IMR-90 (cell line): ENCODE measurements at places on chromosomes 2 and 18. TPM values are rescaled to one million over a fixed set of nuclear protein-coding genes. Genes with fewer than 3 reads are reported as not detected.

Gene POMC
- 0.17 and 0.47 TPM in 2 replicates for polyA plus RNA-seq

Gene C1GALT1C1L
- polyA plus RNA-seq: 0.53 and 0.63 TPM in 2 replicates

Gene KCNK3
- polyA plus RNA-seq: 0.03 and 0.17 TPM in 2 replicates

Gene TRABD2A
- polyA plus RNA-seq: 15.3 and 17.6 TPM in 2 replicates

Gene MITD1
- 14.5 and 18.7 TPM in 2 replicates for polyA plus RNA-seq

Gene RASGRP3
- polyA plus RNA-seq: 0.87 and 1.7 TPM in 2 replicates

Gene ARHGEF4
- polyA plus RNA-seq: 5.0 and 6.5 TPM in 2 replicates

Gene PTPN4
- polyA plus RNA-seq: 2.9 and 4.0 TPM in 2 replicates

Gene FHOD3
- polyA plus RNA-seq: 12.5 and 14.6 TPM in 2 replicates

Gene SLC11A1
- polyA plus RNA-seq: 0.03 and 0.07 TPM in 2 replicates

Gene MBD1
- polyA plus RNA-seq: 56.5 and 61.3 TPM in 2 replicates

Gene CERKL
- not detected in 2 replicates for polyA plus RNA-seq

- DNase-seq: peak; percentile 61
Observed at GRCh38 chr2:239264838-239265651, 135.8 kb downstream of the HDAC4 start.

GRCh38 chr18:49967636-49968313, 154.4 kb upstream of the ACAA2 start:
- DNase-seq: no peak

GRCh38 chr18:33440060-33441043, at the start of gene CCDC178:
Gene CCDC178, minus strand, starts transcription at chr18:33440721. Its CDS starts 28,633 bp downstream, at chr18:33412088.
- peak; percentile 60 for DNase-seq

DNA sequence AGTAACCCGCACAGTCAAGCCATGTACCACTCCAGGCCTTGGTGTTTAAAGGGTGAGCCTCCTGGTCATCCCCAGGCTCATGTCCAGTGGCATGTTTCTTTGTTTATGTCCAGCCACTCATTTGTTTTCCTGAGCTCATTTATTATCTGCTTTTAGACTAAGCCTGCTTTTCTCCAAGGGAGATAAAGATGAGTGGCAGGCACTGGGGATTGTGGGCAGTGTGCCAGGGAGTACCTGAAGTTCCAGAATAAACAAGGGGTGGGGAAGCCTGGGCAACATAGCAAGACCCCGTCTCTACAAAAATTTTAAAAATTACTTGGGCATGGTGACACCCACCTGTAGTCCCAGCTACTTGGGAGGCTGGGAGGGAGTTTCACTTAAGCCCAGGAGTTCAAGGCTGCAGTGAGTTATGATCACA, 1.9 kb downstream of the ANXA4 start:
- DNase-seq: no peak

DNA sequence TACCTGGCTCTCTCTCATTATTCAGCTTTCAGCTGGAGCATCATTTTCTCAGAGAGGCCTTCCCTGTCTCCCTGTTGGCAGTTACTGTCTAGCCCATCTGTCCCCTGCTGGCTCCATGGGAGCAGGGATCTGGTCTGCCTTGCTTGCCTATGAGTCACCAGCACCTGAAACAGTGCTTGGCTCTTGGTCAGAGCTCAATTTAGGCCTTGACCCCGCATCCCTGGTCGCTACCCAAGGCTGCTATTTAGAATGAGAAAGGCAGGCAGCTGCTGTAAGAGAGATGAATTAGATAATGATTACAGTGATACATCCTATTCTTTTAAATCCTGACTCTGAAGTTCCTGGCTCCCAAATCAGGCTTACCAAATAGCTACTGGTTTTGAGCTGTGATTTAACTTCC, 32.9 kb downstream of the KCNE4 start:
- DNase-seq: peak; percentile 41

GRCh38 chr18:31595121-31595771, 3.6 kb downstream of the TTR start:
- DNase-seq: no peak

GRCh38 chr2:197377670-197378069, 57.2 kb downstream of the SF3B1 start:
- no peak for DNase-seq

- DNase-seq: no peak
Observed at GRCh38 chr2:176956791-176957190, 255.8 kb upstream of the HNRNPA3 start.

DNA sequence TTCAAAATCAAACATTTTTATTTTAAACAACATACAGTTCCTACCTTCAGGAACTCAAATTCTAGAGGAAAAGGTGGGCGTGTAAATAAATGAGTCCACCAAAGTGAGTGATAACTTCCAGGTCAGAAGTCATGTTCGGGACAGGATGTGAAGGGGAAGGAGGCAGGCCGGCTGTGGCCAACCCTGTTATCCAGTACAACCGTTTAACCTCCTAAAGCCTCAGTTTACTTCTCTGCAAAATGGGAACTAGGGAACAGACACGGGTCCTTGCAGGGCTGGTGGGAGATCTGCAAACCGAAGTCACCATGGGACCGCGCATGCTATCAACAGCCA, 373 bp downstream of the EIPR1 start:
- DNase-seq: peak; percentile 41

DNA sequence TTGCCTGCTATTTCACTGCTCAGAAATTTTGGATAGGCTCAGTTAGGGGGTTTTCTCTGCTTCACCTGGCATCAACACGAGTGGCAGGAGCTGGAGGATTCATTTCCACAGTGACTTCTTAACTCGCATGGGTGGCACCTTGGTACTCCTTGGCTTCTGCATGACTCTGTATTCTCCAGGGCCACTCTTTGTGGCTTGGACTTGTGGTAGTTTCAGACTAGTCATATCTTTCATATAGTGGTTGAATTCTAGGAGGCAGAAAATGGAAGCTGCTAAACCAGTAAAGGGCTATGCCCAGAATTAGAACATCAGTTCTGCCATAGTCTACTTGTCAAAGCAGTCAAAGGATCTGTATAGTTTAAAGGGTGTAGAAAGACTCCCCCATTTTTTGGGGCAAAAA, 6.8 kb downstream of the MAIP1 start:
- DNase-seq: no peak

DNA sequence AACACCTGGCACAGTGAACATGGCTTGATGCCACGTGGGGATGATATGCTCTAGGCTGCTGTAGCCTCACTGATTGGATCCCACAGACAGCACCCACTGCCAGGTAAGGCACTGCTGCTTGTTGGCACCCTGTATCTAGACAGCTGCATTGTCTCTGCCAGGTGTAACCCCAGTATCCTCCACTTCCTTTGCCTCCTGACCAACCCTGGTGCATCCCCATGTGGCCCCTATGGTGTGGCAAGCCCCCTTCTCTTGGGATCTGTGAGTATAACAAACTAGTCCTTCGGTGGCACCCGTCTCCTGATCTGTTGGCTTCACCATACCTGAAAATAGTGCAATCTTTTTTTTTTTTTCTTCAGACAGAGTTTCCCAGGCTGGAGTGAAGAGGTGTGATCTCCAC, 11.1 kb downstream of the TEX51 start:
- no peak for DNase-seq

GRCh38 chr18:902229-902628, 2.4 kb upstream of the ADCYAP1 start:
- DNase-seq: no peak

DNA sequence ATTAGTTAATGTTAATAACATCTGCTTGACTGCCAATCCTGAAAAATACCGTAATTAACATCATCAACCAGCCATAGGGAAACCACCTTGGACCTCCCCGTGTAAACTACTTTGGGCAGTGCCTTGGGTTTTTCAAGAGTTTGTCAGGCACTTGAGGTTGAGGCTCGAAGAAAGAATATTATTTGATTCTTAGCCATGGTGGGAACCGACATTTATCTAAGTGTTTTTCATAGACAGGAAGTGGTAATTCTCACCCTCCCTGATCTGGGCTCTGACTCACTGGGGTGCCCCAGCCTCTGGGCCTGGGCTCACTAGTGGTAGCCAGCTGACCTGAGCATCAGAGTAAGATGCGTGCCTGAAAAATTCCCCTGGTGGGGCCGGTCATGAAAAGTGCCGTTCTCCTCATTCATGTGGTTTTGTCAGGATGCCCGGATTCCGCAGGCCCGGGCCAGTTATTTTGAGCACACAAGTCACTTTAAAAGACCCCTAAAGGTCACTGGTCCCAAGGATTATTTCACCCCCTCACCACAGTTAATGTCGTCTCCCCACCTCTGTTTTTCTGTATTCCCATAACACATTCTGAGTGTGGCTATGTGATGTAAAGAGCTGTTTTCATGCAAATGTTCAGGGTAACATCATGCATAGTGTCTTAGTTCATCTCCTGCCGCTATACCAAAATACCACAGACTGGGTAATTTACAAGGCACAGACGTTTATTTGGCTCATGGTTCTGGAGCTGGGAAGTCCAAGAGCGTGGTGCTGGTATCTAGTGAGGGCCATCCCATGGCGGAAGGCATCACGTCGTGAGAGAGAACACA, 21.6 kb upstream of the SPATA3 start:
- peak; percentile 59 for DNase-seq
